Prostate gland (tissue), 2 donors: ENCODE measurements at places on chromosomes 7 and 10. TPM values are rescaled to one million over a fixed set of nuclear protein-coding genes. Genes with fewer than 3 reads are reported as not detected.

DNA sequence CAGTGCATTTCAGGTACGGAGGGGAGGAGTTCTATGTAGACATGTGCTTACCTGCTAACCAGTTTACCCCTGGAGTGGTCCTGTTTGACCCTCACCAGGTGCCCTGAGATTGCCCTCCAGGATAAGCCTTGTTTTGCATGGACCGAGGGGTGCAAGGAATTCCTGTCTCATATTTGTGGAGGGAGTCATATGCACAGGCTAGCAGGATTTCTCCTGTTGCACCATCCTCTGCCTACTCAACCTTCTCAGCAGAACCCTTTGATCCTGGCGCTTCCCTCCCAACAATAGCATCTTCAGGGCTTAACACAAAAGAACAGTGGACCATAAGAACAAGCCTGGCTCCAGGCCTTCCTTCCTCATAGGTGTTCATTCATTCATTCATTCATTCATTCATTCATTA, 7.2 kb downstream of the TRPV6 start:
- no peak overlapping the region for H3K4me3 ChIP-seq
- no peak for DNase-seq
- no peaks in the 10 kb centered on the region for H3K36me3 ChIP-seq
- H3K27ac ChIP-seq: no peak overlapping the region
- H3K4me1 ChIP-seq: no peaks in the 10 kb centered on the region

GRCh38 chr7:26694141-26694540, 170.2 kb downstream of the SKAP2 start:
- H3K27ac ChIP-seq: no peak overlapping the region
- no peaks in the 10 kb centered on the region for H3K4me1 ChIP-seq
- no peak overlapping the region for H3K4me3 ChIP-seq

DNA sequence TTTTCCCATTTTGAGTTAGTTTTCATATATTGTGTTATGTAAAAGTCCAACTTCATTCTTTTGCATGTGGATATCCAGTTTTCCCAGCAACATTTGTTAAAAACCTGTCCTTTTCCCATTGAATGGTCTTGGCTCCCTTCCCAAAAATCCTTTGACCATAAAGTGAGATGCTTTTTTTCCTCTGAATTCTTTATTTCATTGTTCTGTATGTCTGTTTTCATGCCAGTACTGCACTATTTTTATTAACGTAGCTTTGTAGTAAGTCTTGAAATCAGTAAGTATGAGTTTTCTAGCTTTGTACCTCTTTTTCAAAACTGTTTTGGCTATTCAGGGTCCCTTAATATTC, 20.0 kb downstream of the C1GALT1 start:
- H3K27me3 ChIP-seq: no peaks in the 10 kb centered on the region
- no peaks in the 10 kb centered on the region for H3K4me1 ChIP-seq
- H3K4me3 ChIP-seq: no peak overlapping the region
- H3K36me3 ChIP-seq: no peaks in the 10 kb centered on the region

- no peak overlapping the region for H3K27ac ChIP-seq
- no peaks in the 10 kb centered on the region for H3K4me1 ChIP-seq
- no peaks in the 10 kb centered on the region for H3K36me3 ChIP-seq
- no peaks in the 10 kb centered on the region for H3K27me3 ChIP-seq
Observed at GRCh38 chr10:12322583-12323131, 26.7 kb upstream of the CAMK1D start.

GRCh38 chr7:3451701-3452100, 150.6 kb downstream of the SDK1 start:
- no peak overlapping the region for H3K27ac ChIP-seq
- no peaks in the 10 kb centered on the region for H3K27me3 ChIP-seq
- DNase-seq: no peak
- H3K36me3 ChIP-seq: no peaks in the 10 kb centered on the region
- H3K4me1 ChIP-seq: no peaks in the 10 kb centered on the region

DNA sequence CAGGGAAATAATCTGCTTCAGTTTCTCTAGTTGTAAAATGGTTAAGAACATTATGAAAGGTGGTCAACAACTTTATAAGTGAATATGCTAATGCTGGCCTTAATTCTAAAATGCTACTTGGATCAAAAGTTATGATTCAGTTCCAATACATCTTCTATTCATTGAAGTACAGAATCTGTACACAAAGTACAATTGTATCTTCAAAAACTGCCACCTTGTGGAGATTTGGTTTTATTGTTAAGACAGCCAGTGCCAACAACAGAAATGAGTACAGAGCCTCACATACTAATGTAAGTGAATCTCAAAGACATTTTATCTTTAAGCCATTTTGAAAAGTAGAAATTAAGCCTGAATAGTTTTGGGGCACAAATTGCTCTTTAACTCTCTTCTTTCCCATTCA, 194.0 kb downstream of the CFTR start:
- DNase-seq: peak; percentile 43
- no peaks in the 10 kb centered on the region for H3K4me1 ChIP-seq
- H3K27ac ChIP-seq: peak overlapping the region; percentile 28
- H3K36me3 ChIP-seq: no peaks in the 10 kb centered on the region

FKBP6 gene
- 16.5 TPM for total RNA-seq

CHST3 gene
- total RNA-seq: 197 TPM

GJD4 gene
- not detected for total RNA-seq

COL13A1 gene
- 3.0 TPM for total RNA-seq

GPR26 gene
- total RNA-seq: not detected

TRPV5 gene
- total RNA-seq: not detected

ZNF488 gene
- 1.5 TPM for total RNA-seq

OR2A7 gene
- 10.7 TPM for total RNA-seq

H2BK1 gene
- total RNA-seq: not detected
